Upper lobe of right lung (tissue), 1 donor: ENCODE measurements at places on chromosomes 2 and 18. TPM values are rescaled to one million over a fixed set of nuclear protein-coding genes. Genes with fewer than 3 reads are reported as not detected.

DNA sequence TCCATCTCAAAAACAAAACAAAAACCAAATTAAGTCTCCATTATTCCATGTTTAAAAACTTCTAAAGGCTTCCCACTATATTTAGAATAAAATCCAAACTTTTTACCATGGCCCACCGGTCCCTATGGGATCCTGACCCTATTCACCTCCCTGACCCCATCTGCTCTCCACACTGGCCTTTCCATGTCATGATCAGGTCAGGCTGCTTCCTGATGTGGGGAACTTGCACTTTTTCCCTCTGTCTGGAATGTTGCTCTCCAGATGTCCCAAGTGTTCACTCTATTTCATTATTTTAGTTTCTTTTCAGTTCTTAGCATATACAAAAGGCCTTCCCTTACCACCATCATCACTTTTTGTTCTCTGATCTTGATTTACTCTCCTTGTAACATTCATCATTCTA lies 7.5 kb upstream of the MTA3 start:
- no peak for DNase-seq

- no peak for DNase-seq
These were observed 14.9 kb downstream of the PIKFYVE start for GRCh38 chr2:208280933-208281332.

DNA sequence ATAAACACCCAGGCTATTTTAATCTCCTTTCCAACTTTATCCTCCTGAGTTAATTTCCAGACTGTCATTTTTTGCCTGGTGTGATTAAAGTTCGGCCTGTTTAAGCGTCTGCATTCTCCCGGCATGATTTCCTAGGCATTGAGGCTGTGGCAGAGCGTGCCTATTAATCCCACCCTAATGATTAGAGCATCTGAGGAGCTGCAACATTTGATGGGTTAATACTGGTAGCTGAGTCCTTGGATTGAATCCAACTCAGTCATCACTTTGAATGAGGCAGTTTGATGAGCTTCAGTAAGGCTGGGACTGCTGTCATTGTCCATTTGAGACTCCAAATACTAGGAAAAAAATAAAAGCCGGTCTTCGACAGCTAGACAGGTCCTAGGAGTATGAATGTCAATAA lies 882.5 kb downstream of the SLC4A3 start:
- DNase-seq: no peak

DNA sequence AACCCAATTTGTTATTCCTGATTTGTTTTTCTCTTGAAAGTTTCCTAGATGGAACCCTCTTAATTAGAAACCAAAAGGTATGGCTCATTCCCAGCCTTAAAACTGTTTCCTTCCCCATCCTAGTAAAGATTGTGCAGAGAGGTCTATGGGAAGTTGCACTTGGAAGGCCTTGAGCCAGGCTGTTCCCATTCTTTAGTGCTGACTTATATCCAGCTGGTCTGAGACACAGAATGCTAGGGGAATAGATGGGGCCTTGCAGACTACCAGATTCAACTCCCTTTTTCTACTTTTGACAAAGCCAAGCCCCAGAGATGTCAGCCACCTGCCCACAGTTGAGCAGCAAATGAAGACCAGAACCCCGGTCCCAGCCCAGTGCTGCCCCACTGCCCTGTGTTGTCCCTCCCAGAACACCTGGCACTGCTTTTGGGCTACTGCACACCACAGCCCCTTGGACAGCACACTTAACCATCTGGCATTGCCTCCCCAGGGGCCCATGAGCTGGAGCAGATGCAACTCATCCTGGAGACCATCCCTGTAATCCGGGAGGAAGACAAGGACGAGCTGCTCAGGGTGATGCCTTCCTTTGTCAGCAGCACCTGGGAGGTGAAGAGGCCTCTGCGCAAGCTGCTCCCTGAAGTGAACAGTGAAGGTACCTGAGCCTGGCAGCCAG lies 98.2 kb downstream of the MRO start:
- DNase-seq: no peak

The NCOA1 gene
- total RNA-seq: 46.9 TPM

The SNED1 gene
- total RNA-seq: 38.4 TPM

DNA sequence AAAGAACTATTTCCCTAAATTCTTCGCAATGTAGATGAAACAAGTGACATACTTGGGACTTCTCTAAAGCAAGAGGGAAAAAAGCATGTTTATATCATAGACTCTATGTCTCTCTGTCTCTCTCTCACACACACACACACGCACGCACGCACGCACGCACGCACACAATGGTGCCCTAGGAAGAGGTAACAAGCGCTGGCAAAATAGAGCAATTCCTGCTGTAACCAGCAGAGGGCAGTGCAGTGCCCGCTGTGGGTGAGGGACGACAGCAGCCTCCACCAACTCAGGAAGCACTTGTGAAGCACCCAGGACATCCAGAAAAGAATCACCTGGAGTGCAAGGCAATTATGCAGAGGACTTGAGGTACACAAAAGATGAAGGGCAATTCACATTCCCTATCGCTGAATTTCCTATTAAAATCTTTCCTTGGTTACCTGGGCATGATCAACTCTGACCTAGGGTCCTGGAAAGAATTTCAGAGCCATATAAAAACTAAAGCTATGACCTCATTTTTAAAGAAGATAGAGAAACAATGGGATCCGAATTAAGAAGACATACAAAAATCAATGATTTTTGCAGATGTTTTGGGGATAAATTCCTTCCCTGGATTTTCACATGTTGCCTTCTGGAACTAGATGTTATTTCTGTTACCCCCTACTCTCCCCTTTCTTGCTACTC lies 166.4 kb downstream of the PDE11A start:
- DNase-seq: peak; percentile 70

The STK36 gene
- total RNA-seq: 35.2 TPM

DNA sequence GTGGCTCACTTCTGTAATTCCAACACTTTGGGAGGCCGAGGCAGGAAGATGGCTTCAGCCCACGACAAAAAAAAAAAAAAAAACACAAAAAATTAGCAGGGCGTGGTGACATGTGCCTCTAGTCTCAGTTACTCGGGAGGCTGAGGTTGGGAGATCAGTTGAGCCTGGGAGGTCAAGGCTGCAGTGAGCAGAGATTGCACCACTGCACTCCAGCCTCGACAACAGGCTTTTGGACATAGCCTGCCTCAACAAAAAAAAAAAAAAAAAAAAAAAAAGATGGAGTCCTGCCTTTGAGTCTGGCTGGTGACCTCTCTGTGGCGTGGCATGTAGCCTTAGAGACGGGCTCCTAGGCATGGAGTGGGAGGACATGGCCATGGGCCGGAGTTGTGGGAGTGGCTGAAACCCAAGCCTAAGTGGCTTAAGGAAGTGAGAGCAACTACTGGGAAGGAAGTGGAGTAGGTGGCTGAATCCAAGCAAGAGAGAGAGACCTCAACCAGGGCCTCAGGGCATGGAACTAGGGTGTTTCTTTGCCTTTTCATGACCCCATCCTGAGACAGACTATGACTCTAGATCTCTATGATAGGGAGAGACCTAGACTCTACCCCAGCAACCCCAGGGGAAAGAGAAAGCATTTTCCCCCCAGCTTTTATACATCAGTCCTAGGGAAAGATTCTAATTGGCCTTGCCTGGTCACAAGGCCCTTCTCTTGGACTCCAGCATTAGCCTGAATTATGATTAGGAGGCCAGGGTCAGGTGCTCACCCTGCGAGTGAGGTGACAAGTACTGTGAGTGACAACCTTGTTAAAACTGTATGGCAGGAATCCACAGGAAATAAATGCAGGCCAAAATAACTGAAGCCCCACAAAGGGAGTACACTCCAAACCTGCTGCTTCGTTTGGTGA lies 34.2 kb downstream of the NPAS2 start:
- DNase-seq: peak; percentile 74

The SOX11 gene
- 0.84 TPM for total RNA-seq

- no peak for DNase-seq
These were observed 431 bp upstream of the EIF5B start for GRCh38 chr2:99336804-99337112.

DNA sequence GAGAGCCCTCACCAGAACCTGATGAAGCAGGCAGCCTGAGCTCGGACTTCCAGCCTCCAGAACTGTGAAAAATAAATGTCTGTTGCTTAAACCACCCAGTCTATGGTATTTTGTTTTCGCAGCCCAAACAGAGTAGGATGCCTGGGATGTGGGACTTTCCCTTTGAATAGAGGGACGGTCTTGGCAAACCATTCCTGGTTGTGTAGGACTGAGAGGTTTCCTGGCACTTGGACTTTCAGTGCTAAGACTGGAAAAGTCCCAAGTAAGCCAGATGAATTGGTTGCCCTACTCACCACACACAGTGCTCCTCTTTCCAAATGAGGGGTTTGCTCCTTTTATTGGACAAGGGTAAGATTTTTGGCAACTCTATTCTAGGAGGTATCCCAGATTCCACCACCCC lies 46.8 kb upstream of the ACMSD start:
- no peak for DNase-seq

The SLC16A14 gene
- 4.7 TPM for total RNA-seq

GRCh38 chr2:85324639-85325465 lies 2.9 kb downstream of the TGOLN2 start:
- no peak for DNase-seq

GRCh38 chr18:49081511-49082155 lies 130.9 kb upstream of the SMAD7 start:
- DNase-seq: no peak

GRCh38 chr2:204143216-204144014 lies 206.9 kb downstream of the ICOS start:
- DNase-seq: no peak

- DNase-seq: no peak
These were observed 35.4 kb downstream of the ANKMY1 start for GRCh38 chr2:240522406-240522805.

The PTPRN gene
- total RNA-seq: not detected

GRCh38 chr2:134988994-134989605 lies 58.1 kb downstream of the MAP3K19 start:
- no peak for DNase-seq

The B3GNT7 gene
- total RNA-seq: 53.5 TPM

GRCh38 chr2:1582891-1583341 lies 161.4 kb downstream of the PXDN start:
- DNase-seq: peak; percentile 54

GRCh38 chr18:75172299-75173124 lies 36.4 kb downstream of the PTGR3 start:
- DNase-seq: no peak

- no peak for DNase-seq
These were observed 434.5 kb upstream of the GYPC start for GRCh38 chr2:126221506-126221905.

- DNase-seq: no peak
These were observed 13.4 kb downstream of the MYO5B start for GRCh38 chr18:50181590-50181989.
